Activated CD4-positive, alpha-beta T cell treated with anti-CD3 and anti-CD28 coated beads, Interleukin-2, amount 50 U/mL, for 48 hours (primary cell): ENCODE measurements at places on chromosomes 12 and 14.

DNA sequence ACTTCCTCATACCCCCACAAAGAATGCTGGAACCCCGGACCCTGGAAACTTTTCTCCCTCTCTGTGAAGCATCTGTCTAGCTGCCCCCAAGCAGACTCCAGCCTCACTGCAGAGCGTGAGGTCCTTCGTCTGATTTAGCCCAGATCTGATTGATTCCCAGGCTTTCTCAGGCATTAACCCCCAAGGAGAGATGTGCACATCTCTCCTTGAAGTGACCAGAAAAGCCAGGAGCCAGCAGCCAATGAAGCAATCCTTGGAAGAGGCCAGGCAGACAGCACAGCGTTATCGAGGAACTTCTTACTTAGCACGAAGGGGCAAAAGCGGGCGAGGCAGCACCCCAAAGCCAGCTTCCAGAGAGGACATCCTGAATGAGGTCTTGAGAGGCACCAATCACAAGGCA, 100.7 kb downstream of the ZFP36L1 start:
- DNase-seq = no peak

GRCh38 chr12:61823102-61823501, 437.1 kb upstream of the USP15 start:
- no peak for DNase-seq

- no peak for DNase-seq
These were observed 54.7 kb downstream of the DDX51 start for GRCh38 chr12:132089407-132089910.

DNA sequence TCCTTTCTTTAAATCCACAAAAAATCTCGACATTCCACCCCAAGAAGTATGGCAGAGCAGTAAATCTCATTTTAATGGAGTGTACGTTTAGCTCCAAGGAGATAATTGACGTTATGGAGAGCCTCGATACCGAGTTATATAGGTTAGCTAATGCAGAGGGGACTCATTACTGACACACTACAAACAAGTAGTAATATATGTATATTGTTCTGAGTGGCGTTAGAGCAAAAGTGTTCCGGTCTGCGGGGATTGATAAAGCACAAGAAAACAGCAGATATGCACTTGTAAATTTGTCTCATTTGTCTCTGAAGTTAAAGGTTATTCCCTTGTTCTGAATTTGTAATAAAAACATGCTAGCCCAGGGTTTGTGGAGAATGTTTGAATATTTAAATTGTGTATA, 84.1 kb downstream of the BCL11B start:
- no peak for DNase-seq

DNA sequence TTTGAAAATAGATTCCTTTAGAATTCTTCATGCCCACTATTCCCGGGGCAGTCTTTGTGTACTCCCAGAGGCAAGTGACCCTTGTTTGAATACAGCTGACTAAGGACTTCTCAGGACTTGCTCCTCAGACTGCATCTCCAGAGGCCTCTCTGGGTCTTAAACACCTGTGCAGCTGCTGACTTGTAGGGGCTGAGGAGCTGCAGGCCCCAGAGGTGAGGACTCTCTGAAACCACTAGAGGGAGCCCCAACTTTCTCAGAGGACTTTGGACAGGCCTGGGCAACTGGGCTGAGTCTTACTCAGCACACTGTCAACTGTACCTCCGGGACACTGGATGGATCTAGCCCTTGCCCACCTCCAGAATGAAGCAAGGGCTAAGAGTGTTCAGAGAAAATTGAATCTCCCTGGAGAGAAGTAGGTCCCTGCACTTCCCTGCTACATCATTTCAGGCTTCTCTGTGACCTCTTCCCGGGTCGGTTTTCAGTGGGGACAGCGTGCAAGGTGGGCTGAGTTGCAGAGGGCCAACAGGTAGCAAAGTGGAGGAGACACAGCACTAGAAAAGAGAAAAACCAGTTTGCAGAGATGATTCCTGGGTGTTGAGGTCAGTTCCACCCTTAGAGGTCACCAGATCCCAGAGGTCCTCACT, 164.6 kb downstream of the TMEM117 start:
- peak; percentile 16 for DNase-seq

GRCh38 chr14:67853715-67854114, 34.1 kb downstream of the RAD51B start:
- DNase-seq = no peak

DNA sequence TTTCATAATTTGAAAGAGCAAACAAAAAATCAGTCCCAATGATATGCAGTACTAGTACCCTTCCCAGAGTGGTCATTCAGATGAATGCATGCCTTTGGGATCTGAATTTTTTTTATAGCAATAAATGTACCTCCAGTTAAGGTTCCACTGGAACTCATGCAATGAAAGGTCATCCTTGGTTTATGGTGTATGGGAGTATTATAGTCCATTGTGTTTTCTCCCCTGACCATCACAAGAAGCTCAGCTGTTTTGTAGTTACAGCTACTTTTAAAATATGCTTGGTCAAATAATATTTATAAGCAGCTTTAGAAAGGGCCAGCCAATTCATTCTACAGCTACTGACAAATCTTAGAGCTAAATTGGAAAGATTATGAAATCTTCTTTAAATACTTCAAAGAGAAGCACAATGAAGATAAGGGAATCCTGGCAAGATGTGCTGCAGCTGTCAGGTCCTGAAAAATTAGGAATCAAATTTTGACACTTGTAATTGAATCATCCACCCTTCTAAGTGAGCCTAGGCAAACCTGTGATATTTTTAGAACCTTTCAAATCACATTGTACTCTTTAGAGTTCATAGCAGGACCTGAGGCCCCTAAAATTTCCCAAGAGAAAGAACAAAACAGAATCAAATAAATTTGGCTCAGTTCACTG, 46.5 kb downstream of the IFT81 start:
- DNase-seq = no peak

DNA sequence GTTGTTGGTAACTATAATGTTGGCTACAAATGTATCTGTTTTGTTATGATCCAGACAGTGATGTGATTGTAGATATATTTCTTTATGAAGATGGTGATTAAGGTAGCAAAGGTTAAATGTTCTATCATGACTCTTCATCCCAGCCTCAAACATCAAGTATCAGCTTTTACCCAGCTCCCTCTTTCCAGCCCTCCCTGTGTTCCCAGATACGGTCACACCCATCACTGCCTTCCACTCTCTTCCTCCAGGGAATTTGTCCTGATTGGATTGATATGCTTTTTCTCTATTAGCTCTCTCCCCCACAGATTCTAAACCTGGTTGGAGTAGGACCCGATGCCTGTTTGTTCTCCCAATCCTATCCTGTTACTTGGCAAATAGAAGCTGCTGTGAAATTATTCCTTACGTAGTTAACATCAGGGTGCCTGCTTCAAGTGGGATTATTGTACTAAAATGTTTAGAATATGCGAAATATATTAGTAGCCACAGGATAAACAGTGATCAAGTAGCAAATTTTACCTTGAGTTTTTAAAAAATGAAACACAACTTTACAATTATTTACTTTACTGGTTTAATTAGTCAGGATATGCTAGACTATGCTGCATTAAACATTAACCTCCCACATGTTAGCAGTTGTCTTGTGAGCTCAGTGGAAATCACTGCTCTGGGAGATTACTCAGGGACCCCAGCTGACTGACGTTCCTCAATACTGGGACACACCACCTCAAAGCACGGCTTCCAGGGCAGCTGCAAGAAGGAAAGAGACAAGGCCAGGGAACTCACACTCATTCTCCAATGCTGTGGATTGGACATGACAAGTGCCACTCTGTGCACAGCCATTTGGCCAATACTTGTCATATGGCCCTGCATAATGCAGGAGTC, 165.3 kb downstream of the ALX1 start:
- DNase-seq = no peak

DNA sequence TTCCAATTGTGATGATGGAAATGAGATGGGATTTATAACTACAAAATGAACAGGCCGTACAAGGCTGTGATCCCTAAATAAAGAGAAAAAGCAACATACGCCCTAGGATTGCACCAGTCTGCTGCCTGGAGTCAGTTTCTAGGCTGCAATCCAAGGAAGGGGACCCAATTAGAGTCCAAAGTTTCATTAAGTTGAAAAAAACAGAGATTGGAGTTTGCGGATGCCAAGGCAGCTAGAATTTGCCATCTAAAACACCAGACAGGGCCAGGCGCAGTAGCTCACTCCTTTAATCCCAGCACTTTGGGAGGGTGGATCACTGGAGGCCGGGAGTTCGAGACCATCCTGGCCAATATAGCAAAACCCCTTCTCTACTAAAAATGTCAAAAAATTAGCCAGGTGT, 661.0 kb downstream of the RPS29 start:
- DNase-seq = no peak

DNA sequence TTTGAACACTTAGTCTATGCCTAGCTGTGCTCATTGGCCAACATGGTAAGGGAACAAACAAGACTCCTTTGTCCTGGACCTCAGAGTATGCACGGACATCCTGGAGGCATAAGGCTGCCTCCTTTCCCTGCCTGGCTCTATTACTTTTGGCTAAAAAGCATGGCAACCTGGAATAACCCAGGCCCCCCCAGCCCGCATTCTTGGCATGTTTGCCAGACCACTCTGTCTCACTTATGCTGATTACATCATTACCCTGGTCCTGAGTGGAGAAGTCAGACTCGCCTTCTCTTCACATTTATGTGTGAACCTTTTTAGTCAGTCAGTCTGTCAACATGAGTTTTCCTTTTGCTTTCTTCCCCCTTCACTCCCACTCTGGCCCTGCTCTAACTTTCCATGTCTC, 58.0 kb upstream of the ELK3 start:
- DNase-seq = no peak

DNA sequence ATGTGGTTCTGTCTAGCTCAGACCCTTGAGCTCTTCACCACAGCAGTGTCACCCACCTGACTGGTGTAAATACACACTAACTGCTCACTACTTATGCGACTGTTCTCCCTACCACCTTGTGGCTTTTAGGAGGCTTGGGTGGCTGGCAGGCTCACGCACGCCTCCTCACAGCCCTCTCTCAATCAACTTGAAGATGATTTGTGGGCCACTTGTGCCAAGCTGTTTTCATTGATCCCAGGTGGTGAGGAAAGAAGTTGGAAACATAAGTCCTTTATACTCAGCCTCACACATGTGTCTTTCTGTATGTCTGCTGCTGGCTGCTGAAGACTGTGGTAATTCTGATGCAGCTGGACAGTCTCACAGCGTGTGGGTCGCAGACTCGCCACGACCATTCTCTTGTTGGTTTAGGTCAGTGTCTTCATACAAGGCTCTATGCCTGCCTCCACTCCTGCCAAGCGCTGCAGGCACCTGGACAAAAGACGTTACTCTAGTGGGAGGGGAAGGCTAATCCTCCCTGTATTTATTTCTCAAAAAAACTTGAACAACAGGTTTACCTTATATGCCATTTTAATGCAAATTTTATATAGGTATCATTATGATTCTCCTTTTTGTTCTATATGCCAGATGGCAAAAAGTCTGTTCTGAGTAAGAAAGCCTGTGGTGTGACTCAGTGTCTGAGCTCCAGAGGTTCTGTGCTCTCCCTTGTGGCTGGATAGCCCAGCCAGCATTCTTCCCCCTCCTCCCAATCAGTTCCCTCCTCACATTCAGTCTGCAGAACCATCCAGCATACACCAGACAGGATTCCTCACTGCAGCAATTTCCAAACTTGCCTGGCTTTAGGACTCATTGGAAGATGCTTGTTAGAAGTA, 115.6 kb downstream of the DIP2B start:
- peak; percentile 38 for DNase-seq

- no peak for DNase-seq
These were observed 213.4 kb downstream of the CCER1 start for GRCh38 chr12:90741611-90742010.
